ENCODE measurements at places on chromosomes 7 and 10.

- peak; percentile 2 for DNase-seq
These were observed 11.0 kb downstream of the GUSB start for GRCh38 chr7:65971021-65971420.

- no peak for DNase-seq
These were observed 20.3 kb upstream of the MYH16 start for GRCh38 chr7:99252166-99252895.

DNA sequence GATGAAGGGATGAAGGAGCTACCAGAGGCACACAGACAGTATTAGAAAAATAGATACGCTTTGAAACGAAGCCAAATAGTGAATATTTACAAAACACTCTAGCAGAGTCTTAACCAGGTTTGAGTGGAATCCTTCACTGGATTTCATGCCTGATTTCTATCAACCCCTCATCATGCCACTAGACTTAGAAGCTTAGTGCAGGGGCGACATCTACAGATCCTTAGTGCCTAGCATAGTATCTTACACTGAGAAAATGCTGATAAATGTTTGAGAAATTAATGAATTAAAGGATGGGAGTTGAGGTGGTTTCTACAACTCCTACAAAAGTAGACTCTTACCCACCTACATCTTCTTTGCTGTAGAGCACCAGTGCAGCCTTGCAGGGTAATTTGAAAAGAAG is 54.7 kb upstream of the CCNJ start:
- no peak for DNase-seq

DNA sequence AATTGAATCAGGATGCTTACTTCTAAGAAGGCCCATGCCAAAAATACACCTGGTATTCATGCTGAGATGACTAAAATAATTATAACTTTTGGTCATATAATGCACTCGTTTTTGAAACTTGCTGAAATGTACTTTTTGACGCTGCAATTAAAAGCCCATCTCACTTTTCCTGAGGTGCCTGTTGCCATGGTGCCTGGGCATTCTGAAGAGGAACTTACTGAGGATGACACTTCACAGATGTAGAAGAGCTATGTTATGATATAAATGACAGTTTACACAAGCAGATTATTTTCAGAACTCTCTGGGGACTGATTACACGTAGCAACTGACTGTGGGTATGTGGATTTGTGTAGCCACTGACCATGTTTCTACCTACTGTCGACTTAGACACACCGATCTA is 182.4 kb downstream of the TPK1 start:
- no peak for DNase-seq

GRCh38 chr7:143973870-143974416 is 19.3 kb downstream of the OR2F1 start:
- DNase-seq: no peak

DNA sequence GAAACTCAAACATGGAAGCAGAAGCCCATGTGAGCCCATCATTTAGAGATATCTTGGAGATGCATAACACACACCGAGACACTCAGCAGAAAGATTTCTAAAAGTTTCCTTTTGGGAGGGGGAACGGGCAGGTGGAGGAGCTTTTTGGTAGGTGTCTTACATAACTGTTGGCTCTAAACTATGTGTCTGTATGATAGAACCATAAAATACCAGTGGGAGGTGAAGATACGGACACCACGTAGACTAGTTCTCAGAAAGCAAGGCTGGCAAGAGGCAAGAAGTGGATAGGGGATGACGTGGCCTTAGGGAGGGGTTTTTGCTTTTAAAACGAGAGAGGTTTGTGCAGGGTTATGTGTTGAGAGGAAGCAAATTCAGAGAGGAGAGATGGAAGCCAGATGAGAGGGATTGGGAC is 36.5 kb downstream of the IL15RA start:
- DNase-seq: no peak

GRCh38 chr10:101694674-101695403 is at the start of gene FBXW4:
Gene FBXW4, minus strand, starts transcription at chr10:101695170. Its CDS starts 65 bp downstream, at chr10:101695105.
- peak; percentile 70 for DNase-seq

- no peak for DNase-seq
These were observed 44.7 kb downstream of the ELFN1 start for GRCh38 chr7:1714583-1715330.

DNA sequence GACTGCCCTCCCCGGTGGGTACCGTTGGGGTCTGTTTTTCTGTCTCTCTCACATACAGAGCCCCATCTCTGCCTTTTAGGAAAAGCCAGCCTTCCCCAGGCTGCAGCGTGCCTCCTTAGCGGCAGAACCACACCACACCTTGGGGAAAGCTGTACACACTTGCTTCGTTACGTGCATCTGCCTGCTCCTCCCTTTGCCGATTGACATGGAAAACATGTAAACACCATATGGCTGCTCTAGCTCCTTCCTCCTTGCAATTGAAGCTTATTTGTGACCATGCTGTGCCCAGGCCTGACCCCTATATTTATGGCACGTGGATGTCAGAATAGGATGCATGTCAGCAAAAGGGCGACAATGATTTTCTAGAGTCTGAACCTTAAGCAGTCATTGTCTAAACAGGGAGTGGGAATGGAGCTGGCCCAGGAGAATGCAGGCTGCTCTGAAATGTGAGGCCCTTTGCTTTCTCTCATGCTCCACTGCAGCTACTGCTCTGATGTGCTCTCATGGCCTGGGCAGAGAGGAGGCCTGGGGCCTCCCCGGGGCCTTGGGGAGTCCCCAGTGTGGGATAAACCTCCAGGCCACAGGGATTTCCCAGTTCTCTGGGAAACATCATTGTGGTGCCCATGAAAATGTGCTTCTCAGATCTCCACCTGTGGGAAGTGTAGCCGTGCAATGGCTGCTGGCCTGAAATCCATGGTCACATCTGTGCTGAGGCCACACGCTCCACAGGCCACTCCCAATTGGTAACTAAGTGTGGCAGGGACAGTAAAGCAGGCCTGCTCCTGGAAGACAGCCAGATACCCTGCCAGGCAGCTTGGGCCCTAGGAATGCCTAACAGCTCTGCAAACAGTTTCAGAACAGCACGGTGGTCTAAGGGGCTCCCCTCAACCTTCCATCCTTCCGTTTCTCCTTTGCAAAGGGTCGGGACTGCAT is 18.6 kb downstream of the PDE6C start:
- no peak for DNase-seq

- DNase-seq: no peak
These were observed 1.3 kb downstream of the HELLS start for GRCh38 chr10:94546901-94547185.

DNA sequence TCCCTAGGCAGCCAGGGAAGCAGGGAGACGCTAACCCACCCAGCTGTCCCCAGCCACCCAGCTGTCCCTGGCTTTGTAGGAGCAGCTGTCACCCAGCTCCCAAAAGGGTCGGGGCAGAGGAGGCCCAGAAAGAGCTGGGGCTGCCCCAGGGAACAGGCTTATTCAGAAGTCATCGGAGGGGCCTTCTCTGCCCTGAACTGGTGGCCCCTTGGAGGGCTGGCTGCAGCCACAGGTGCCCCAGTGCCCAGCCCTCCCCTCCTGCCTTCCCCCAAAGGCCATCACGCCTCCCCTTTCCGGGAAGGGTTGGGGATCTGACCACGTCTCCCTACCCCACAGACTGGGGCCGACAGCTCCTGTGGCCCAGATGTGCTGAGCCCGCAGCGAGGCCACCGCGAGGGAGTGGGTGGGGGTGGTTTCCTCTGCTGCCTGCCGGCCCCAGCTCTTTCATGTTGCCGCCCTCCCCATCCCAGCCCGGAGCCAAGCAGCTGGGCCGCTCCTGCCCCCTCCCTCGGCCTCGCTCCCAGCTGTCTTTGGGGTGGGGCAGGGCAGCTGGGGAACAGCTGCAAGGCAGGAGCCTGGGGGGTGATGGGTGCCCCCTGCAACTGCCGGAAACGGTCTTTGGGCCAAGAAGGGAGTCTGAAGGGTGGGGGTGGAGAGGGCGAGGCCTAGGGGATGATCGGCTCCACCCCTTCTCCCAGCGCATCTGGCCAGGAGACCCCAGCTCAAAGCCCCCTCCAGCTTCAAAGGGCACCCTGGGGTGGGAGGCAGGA is 16.8 kb downstream of the TRIM8 start:
- DNase-seq: peak; percentile 96

DNA sequence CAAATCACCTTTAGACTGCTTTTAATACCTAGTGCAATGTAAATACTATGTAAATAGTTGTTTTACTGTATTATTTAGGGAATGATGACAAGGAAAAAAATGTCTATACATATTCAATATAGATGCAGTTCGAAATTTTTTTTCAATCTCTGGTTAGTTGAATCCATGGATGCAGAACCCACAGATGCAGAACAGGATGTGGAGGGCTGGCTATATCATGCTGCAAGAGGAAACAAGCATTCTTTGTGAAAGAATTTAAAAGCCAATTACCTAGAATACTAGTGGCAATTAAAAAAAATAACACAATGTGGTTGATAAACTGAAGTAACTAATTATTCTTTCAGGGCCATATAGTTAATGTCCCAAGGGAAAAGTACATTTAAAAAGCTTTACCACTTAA is 170.4 kb downstream of the ZNF438 start:
- DNase-seq: peak; percentile 13

DNA sequence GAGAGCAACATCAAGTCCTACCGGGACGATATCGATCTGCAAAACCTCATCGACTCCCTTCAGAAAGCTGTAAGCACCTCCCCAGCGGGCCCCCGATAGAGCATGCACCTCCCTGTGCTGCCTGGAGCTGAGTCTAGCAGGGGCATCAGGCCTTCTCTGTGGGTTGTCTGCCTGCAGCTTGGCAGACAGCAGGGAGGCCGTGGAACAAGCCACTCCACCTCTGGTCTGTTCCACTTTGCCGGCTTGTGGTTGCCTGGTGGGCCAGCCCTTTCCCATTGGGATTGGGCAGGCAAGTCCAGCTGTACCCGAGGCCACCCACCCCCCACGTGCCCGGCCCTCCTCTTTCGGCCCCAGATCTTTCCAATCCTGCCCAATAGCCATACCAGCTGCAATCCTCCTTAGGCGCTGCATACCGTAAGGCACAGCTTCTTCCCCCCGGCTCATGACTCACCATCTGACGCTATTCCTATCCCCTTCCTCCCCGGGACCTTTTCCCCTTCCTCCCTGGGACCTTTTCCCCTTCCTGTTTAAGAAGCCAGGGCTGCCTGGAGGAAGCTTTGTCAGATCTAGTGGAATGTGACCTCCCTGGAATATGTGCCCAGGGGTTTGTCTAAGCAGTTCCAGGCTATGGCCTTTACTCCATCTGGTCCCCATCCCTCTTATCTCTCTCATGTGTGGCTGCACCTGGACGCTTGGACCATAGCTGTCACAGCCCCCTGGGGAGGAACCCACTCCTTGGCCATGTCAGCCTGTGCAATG is 28.1 kb upstream of the SH2D4B start:
- no peak for DNase-seq

- DNase-seq: no peak
These were observed 15.3 kb downstream of the POT1 start for GRCh38 chr7:124914298-124914697.

DNA sequence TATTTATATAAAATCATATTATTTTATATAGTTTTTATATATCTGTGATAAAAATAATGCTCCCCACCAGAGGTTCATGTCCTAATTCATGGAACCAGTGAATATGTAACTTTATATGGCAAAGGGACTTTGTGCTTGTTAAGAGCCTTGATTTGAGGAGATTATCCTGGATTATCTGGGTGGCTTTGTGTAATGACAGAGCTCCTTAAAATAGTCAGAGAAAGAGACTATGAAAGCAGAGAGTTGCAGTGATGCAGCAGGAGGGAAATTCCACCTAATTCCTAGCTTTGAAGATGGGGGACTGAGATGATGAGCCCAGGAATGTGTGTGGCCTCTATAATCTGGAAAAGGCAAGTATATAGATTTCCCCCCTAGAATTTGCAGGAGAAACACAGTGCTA is 1034.2 kb upstream of the C7orf33 start:
- DNase-seq: no peak

GRCh38 chr7:108166687-108167086 is 36.5 kb upstream of the LAMB4 start:
- DNase-seq: no peak

Measured in DND-41 (cell line).